ENCODE measurements at places on chromosomes 3 and 15.

- no peak for DNase-seq
Measured at GRCh38 chr3:48425281-48425812, 4.5 kb downstream of the PLXNB1 start.

DNA sequence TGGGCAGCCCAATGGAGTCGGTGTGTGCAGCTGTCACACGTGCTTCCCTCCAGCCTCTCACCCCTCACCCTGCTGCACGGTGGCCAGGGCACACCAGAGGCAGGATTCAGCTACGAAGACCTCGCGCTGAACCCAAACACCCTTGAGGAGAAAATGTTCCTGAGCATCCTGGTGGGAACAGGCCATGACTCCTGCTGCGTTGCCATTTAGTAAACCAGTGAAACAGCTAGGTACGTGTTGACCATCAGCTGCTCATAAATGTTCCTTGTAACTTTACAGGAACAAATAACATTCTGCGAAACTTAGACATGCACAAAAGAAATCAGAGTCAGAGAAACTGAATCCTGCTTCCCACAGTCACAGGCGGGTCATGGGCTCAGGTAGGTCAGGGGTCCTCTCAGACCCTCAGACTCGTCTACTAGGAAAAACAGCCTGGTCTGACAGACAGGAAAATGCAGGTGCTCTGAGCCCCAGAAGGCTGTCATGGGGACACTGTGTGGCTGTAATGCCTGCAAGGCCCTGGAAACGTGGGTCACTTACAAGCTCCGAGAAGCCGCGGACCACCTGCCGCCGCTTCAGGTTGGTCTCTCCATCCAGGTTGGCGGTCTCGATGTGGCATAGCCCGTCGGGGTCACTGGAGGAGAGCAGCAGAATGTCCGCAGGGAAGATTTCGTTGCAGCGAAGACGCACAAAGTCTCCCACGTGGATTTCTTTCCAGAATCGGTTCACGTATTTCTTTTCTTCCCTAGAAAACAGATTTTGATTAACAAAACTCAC is 82.5 kb downstream of the ATP10A start:
- no peak for DNase-seq

GRCh38 chr3:48459331-48459730 is 12.8 kb downstream of the ATRIP start:
- no peak for DNase-seq

- no peak for DNase-seq
Measured at GRCh38 chr3:43627360-43627759, 5.5 kb upstream of the ANO10 start.

GRCh38 chr3:101189796-101190195 is 130.6 kb downstream of the IMPG2 start:
- no peak for DNase-seq

All from spinal cord (tissue), 10 donors.